Heart left ventricle (tissue), 16 donors: ENCODE measurements at places on chromosomes 12 and 14. TPM values are rescaled to one million over a fixed set of nuclear protein-coding genes. Genes with fewer than 3 reads are reported as not detected.

DNA sequence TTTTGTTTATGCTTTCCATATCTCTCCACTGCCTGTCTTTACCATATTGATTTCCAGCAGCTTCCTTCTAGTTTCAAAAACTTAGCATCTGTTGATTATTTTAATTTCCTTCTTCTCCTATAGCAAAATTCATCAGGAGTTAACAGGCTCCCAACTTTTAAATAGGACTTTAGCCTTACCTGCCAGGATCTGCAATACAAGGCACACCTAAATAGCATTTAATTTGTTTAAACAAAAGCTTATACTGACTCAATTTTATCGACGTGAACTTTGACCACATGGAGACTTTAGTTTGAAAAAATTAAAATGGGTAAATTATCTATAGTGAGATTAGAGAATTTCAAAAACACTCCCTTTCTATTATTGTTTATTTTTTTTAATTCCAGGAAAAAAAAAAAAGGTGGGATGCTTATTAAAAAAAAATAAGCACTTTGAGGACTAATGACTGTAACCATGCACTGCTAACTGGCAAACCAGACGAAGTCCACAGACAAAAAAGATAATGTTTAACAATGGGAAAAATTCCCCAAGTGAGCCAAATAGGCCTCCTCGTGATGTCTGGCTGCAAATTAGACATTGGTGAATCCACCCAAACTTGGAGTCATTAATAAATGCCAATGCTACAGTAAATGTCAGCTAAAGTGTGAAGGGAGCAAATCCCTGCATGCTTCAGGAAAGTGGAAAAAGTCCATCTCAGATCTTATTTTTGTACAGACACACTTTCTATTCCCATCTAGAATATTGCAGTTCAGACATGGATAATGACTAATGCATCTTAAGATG is 40.7 kb downstream of the RMST start:
- no peak for DNase-seq

GRCh38 chr12:78977304-78977867 is 112.8 kb downstream of the SYT1 start:
- DNase-seq, result no peak

FAM90A1 gene
- not detected for total RNA-seq

KRT82 gene
- not detected for total RNA-seq

GALNT9 gene
- not detected for total RNA-seq

DNA sequence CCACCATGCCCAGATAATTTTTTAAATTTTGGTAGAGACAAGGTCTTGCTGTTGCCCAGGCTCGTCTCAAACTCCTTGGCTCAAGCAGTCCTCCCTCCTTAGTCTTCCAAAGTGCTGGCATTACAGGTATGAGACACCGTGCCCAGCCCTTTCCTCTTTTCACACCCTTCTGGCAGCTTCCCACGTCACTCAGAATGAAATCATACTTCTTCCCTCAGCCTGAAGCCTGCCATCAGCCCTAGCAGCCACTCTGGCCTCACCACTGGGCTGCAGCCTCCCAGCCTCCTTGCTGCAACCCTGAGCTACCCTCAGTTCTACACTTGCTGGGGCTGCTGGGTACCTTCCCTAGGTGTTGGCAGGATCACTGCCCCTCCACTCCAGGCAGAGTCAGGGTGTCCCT is 18.2 kb downstream of the ANKRD9 start:
- DNase-seq, result no peak

GRCh38 chr12:47714826-47715386 is 9.1 kb upstream of the RPAP3 start:
- no peak for DNase-seq

- DNase-seq, result no peak
Observed at GRCh38 chr12:91219919-91220318, 37.3 kb upstream of the DCN start.

DNA sequence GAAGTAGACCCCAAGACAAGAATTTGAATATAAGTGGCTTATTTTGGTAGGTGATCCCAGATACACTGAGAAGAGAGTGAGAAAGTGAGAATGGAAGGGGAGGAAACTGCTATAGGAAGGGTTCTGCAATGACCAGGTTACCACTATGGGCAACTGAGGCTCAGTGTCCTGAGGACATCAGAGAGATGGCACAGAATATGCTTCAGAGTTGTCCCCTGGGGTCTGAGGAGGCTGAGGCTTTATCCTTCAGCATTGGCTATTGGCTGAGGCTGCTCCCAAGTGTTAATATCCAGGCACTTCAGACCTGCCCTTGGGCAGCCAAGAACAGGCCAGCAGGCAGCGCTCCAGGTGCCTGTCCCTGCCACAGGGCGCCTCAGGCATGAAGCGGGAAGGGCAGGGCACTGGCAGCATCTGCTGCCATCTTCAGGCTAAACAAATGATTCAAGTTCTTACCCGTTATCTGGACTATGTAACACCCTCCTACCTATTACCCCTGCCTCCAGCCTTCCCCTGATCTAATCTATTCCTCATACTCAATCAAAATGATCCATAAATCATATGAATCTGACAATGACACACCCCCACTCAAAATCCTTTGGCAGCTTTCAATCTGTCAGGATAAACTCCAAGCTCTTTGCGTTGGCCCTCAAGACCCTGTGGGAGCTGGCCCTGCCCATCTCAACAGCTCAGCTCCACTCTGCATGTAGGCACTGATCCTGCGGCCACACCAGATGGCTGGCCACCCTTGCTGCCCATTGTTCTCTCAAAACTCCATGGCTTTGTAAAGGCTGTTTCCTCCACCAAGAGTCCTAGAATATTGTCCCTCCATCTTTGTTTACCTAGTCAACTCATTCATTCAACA is 42.4 kb downstream of the CKAP4 start:
- DNase-seq, result peak; percentile 78

GRCh38 chr12:130254461-130255276 is 83.0 kb upstream of the PIWIL1 start:
- no peak for DNase-seq

DNA sequence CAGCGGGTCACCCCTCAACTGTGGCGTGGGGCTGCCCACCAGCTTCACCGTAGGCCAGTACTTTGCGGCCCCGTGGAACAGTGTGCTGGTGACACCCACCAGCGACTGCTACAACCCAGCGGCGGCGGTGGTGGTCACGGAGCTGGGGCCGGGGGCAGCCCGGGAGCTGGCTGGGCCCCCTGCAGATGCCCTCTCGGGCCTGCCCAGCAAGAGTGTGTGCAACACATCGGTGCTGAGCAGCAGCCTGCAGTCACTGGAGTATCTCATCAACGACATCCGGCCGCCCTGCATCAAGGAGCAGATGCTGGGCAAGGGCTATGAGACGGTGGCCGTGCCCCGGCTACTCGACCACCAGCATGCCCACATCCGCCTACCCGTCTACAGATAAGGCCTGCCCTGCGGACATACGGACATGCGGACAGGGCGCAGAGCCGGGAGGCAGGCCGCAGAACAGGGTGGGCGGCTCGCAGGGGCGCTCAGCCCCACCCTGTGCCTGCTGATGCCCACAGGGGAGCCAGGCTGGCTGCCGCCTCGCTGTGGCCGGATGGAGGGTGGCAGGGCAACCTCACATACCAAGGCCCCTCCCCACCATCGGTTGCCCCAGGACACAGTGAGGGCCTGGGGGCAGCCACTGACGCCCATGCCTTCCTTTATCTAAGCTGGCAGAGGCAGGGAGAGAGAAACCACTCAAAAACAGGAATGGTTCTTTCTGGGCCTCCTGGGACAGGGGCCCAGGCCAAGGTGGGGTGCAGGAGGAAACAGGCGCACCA is 55.5 kb downstream of the FAM222A start:
- no peak for DNase-seq

- no peak for DNase-seq
Observed at GRCh38 chr12:20262119-20262518, 106.2 kb upstream of the PDE3A start.

RASAL1 gene
- not detected for total RNA-seq

GLT8D2 gene
- 4.7 TPM for total RNA-seq

WNT1 gene
- not detected for total RNA-seq

DNA sequence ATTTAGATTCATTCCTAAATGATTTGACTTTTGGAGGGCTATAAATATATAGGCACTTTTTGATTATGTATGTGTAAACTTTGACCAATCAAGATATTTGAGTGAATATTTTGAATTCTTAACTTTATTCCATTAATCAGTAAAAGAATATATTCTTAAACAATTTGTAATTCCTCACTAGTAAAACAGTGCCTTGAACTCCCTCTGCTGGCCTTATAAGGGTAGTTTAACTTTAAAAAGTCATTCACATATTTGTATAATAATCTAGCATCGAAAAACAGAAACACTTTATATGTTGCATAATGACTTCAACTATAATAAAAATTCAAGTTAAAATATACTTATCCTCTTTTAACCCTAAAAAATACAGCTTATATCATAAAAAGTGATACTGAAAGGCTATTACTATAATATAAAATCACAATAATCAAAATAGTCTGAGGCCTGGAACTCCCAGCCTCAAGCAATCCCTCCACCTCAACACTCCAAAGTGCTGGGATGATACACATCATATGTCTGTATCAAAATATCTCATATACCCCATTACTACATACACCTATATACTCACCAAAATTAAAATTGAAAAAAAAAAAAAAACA is 31.2 kb downstream of the CCDC59 start:
- DNase-seq, result no peak

- DNase-seq, result no peak
Observed at GRCh38 chr14:87122166-87122565, 870.8 kb downstream of the GALC start.

DNA sequence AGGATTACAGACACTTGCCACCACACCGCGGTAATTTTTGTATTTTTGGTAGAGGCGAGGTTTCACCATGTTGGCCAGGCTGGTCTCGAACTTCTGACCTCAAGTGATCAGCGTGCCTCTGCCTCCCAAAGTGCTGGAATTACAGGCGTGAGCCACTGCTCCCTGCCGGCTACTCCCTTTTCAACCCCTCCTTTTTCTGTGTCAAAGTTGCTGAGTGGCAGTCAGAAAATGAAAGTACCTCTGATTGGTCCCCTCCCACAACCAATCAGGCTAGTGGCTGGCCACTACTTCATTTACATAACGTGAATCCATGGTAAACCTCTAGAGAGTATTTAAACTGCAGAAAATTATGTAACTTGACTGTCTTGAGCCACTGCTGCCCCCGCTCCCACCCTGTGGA is 5.9 kb downstream of the RESF1 start:
- no peak for DNase-seq
